ENCODE measurements at places on chromosomes 3 and 15.

DNA sequence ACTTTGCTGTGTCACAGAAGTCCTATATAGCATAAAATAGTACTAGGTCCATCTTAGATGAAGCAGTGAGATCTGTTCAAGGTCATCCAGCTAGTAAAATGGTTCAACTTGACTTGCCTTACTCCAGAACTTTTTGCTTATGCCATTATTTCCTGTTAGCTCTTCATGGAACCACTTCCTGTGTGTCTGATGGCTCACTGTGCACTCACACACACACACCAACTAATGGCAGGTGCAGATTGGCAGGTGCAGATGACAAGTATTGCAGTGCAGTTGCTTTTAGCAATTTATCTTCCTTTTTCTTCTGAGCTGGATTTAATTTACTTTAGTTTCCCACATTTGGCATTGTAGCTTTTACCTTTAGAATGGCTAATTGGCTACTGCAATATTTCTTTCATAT is 29.8 kb downstream of the GOLGA8S start:
- DNase-seq, result no peak

- no peak for DNase-seq
Observed at GRCh38 chr15:71707230-71708050, 102.9 kb upstream of the NR2E3 start.

GRCh38 chr3:40057786-40058185 is 248.4 kb downstream of the MYRIP start:
- no peak for DNase-seq

GRCh38 chr15:63938486-63939061 is 104.8 kb upstream of the HERC1 start:
- no peak for DNase-seq

DNA sequence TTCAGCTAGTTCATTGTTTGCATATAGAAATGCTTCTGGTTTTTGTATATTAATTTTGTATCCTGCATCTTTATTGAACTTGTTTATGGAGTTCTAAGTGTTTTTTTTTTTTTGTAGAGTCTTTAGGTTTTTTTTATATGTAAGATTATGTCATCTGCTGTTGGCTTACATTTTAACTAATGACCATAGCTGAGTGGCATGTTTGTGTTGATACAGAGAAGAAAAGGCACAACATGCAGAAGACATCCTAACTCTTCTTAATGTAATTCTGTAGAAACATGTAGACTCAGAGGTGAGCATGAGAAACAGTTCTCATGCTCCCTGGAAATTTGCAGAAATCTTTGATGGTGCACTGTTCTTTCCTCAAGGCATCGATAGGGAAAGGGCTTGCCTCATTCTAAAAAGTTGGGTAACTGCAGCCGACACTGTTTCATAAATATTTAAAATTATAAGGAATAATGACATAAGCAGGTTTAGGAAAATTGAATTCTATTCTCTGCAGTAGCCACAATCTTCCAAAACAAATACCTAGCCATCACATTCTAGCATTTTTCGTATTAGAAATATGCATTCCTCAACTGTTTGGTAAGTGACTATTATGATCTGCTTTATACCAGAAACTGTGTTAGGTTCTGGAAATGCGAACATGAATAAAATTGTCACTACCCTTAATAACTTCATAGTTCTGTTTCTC is 499.6 kb upstream of the KCNMB2 start:
- no peak for DNase-seq

DNA sequence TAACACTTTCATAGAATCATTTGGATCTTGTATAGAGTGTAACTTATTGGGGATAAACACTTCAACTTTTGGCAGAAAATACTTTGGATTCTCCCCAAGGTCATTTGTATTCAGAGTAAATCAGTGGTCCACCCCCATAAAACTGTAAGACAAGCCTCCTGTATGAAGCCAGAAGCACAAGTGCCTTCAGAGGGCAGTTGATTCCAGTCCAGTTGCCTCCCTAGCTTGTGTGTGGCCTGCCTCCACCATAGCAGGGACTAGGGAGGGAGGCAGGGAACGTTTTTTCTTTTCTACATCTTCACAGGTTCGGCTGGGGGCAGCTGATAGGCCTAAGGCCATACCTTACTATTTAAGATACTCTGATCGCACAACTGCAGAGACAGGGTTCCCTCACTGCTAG is 11.6 kb downstream of the GORASP1 start:
- no peak for DNase-seq

DNA sequence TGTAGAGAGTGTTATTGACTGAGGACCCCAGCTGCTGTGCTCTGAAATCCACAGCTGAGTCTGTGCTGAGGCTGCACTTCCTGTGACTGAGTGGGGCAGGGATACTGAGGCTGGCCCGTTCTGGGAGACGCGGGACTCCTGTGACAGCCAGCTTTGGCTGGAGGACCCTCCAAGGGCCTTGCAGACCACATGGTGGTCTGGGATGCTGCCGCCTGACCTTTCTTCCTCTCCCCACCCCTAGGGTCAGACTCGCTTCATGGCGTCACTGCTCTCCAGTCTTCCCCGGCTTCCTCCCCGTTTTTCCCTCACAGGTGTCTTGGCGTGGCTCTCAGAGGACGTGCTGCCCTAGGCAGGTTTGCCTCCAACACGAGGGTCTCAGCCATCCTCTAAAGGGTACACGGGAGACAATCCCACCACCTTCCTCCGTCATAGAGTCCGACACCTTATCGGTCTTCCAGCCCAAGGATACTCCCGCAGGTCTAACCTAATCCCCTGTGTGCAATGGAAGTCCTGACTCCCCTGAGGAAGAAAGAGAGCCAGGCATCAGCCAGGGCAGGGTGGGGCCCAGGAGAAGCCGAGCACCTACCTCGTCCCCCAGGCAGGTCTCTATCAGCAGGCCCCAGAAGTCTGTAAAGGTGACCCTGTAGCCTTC is 19.9 kb upstream of the EHD4 start:
- DNase-seq, result no peak

DNA sequence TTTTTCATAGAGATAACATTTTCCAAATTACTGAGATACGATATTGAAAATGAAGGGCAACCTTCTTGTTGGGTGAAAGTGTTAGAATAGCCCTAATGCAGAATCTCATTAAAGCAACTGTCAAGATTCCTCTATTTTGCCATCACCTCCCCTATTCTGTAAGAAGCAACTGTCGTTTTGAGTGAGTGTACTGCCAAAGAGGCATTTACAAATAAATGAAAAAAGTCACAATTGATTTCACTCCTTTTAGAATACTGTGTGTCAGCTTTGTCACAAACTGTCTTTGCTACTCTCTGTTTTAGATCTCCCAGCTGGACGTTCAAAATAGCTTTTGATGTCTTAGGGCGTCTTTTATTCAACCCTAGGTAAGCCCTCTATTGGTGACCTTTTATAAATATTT is 322.8 kb upstream of the NAALADL2 start:
- DNase-seq, result no peak

DNA sequence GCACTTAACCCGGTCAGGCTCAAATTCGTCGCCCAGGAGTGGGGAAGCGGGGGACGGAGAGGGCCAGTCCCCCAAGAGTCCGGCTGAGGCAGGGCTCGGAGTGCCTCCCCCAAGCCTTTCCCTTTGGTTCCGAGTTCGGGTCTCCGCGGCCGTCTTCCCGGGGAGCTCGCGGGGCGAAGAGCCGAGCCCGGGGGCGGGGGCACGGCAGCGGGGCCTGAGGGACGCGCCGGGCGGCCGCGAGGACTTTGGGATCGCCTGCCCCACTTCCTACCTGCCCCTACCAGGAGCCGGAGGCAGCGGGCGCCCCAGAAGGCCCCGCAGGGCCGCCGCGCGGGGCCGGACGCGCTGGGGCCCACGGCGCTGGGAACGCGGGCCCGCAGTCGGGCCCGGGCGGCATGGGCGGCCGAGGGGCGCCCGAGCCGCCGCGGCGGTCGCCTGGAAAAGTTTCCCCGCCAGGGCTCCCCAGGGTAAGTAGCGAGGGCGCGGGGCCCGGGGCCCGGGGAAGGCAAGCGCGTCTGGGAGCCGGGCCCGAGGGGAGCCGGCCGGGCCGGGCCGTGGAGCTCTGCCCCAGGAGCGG is 2.8 kb downstream of the FURIN start:
- DNase-seq, result peak; percentile 43

GRCh38 chr15:92159481-92159880 is 234.2 kb upstream of the ST8SIA2 start:
- DNase-seq, result no peak
